ENCODE measurements at places on chromosomes 4 and X.

- peak; percentile 79 for DNase-seq
Measured at GRCh38 chr4:56757261-56757746, 64.2 kb downstream of the SPINK2 start.

- DNase-seq = no peak
Measured at GRCh38 chr4:73347497-73347896, 56.6 kb upstream of the ALB start.

DNA sequence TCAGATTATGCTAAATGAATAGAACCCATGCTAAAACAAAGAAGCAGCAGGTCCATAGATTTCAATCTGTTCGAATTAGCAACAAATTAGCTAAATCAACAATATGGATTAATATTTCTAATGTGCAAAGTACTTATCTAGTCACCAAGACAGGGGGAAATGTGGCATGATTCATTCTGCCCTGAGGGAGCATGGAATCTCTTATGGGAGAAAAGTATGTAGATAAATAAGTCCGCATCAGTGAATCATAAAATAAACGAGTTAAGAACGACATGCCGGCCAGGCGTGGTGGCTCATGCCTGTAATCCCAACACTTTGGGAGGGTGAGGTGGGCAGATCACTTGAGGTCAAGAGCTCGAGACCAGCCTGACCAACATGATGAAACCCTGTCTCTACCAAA, 102.1 kb downstream of the ANOS1 start:
- peak; percentile 71 for DNase-seq

DNA sequence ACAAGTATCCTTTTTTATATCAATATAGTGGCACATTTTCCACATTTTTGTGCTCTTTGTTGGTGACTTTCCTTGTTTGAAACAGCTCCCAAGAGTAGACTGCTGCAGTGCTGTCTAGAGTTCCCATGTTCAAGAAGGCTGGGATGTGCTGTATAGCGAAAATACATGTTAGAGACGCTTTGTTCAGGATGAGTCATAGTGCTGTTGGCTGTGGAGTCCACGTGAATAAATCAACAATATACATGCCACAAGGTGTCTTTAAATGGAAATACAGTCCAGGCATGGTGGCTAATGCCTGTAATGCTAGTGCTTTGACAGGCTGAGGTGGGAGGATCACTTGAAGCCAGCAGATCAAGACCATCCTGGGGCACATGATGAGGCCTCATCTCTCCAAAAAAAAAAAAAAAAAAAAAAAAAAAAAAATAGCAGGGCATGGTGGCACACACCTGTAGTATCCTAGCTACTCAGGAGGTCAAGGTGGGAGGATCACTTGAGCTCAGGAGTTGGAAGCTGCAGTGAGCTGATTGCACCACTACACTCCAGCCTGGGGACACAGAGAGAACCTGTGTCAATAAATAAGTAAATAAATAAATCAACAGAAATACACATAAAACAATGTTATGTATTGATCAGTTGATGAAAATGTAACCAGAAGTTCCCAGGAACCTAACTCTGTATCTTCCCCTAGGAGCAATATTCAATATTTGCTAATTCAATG, 256.8 kb upstream of the STS start:
- DNase-seq = no peak

DNA sequence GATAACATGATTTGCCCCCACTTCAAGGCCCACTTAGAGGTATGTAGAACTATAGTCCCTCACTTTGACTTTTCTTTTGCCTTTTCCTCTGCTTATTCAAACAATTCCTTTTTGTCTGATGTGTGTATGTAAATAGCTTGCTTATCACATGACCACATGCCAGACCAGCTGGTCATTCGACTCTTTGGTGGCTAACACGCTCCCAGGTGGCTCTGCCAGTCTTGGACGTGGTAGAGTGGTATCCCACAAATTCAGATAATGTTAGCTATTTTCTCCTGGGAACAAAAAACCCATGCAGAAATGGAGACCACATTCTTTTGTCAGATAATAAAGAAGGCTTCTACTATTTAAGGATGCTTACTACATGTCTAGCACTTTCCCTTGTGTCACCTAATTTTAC, 47.9 kb downstream of the ARHGAP24 start:
- DNase-seq = no peak

- DNase-seq = no peak
Measured at GRCh38 chr4:2484993-2485392, 16.1 kb downstream of the RNF4 start.

DNA sequence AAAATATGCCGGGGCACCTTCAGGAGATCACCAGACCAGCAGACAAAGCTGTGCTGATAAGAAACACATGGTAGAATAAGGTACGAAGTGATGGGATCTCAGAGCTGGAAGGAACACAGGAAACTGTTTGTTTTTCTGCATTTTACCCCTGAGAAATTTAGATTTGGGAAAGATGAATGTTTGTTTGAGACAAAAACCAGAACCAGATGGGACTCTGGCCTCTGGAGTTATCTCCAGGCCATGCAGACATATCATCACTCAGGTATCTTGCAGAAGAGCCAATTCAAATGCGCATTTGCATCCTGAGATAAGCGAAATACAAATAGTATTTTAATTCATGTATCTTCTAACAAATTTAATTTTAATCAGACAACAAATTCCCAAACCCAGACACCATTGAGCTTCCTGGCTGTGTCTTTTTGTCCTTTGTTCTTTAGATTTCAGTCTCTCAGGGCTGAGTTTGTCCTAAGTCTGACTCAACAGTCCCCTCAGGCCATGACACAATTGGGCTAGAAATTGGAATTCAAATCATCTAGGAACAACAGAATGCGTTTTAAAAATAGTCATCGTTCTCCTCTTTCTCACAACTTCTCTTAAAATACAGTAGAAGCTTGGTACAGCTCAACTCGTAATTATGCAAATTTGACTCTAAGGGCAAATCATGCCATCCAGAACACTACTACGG, 159.0 kb downstream of the PACRGL start:
- DNase-seq = peak; percentile 11

- no peak for DNase-seq
Measured at GRCh38 chr4:57083090-57083489, 27.1 kb downstream of the IGFBP7 start.

DNA sequence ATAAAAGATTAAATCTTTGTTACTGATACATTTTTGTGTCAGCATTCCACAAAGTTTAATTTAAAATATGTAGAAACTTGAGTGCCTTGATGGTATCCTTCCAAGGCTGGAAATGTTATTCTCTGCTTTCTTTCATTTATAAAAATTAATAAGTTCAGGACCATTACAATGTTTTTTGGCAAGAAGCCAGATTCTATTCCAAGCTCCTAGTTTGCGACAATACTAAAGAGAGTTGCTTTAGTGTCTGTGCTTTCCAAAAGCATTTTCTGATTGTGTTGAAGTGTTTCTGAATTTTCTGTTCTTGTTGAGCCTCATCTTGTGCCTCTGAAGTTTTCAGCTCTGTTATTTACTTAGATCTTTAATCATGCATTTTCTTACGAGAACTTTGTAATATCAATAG, 516.2 kb downstream of the KCTD8 start:
- DNase-seq = no peak

DNA sequence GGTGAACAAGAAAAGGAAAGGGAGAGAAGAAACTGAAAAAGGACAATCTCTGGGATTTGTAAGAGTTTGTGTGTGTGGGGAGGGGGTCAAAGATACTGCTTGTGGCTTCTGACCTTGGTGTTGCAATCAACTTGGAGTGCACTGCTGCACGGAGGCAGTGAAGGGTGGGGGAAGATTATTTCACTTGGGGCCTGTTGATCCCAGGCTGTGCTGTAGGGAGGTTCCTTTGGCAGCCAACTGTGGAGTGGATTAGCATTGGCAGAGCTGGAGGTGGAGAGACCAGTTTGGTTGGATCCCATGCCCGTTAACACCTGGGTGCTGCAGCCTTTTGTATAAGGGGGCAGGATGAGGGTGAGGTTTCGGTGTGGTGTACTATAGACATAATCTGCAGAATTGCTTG, 38.2 kb downstream of the AFF1 start:
- DNase-seq = peak; percentile 1

DNA sequence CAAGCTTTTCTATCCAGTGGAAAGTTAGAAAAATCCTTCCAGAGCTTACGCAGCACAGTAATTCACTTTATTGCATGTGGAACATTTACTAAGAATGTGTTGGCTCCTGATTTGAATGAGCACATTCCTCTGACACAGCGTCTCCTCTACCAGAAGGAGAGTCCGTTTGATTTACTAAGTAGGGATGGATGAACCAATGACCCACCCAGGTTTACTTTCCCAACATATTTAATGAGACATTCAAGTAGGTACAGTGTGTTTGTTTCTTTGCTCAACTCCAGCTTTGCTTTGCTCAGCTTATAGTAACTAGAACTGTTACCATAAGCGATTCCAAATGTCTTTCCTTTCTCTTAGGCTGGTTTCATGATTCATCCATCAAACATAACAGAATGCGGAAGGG, 161.7 kb downstream of the SMARCA1 start:
- DNase-seq = no peak

- DNase-seq = no peak
Measured at GRCh38 chr4:170446782-170447181, 357.0 kb upstream of the AADAT start.

GRCh38 chrX:150729956-150730355, 36.8 kb downstream of the MTMR1 start:
- no peak for DNase-seq

DNA sequence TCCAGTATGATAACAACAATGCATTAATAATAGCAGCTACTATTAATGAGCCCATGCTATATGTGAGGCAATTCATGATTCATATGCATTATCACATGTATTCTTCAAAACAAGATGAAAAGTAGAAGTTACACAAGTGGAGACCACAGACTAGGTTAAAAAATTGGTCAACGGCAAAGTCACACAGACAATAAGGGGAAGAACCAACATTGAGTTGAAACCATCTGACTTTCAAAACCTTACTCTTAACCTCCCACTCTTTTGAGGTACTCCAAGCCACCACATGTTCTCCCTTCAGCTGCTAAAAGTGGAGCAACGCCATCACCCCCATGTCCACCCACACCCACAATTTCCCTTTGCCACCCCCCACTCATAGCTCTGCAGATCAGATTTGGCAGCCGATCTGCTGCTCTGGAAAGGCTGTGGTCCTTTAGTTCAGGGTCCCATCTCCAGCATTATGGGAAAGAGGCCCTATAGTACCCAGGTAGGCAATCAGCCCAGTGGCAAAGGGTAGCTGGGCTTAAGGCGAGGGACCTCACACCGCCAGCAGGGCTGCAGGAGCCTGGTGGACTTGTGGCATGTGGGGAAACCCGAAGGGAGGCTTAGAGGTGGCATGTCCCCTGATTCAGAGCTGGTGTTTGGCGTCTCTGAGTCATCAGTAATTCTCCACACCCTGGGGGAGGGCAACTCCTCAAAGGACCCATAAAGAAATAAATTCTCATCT, 33.5 kb upstream of the CYBB start:
- peak; percentile 0 for DNase-seq

DNA sequence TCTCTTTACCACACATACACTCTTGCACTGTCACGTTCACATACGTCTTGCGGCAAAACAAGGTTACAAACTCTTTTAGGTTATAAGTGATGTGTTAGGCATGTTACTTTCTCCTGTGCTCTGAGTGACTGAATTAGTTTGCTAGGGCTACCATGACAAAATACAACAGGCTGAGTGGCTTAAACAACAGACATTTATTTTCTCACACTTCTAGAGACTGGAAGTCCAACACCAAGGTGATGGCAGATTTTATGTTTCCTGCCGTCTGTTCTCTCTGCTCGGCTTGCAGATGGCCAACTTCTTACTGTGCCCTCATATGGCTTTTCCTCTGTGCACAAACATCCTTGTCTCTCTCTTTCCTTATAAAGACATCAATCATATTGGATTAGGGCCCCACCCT, 1224.3 kb upstream of the TENM3 start:
- DNase-seq = no peak

- DNase-seq = no peak
Measured at GRCh38 chrX:107842715-107843400, 17.2 kb downstream of the MID2 start.

GRCh38 chrX:112826023-112826422, 14.6 kb downstream of the AMOT start:
- no peak for DNase-seq

- DNase-seq = peak; percentile 55
Measured at GRCh38 chrX:17465201-17465600, 90.2 kb downstream of the NHS start.

- DNase-seq = no peak
Measured at GRCh38 chr4:163111588-163111987, 55.1 kb downstream of the NAF1 start.

- DNase-seq = peak; percentile 51
Measured at GRCh38 chr4:188127214-188127874, 11.9 kb upstream of the TRIML1 start.

- DNase-seq = no peak
Measured at GRCh38 chrX:120727911-120728310, 98.1 kb upstream of the C1GALT1C1 start.

GRCh38 chrX:83508006-83508405, at the start of gene POU3F4:
Gene POU3F4 (plus strand): TSS chrX:83508290. CDS start chrX:83508325, 35 bp downstream.
- no peak for DNase-seq
